ENCODE measurements at places on chromosomes 7 and 10.

GRCh38 chr7:4236389-4236788, 445.7 kb upstream of the FOXK1 start:
- DNase-seq: no peak

DNA sequence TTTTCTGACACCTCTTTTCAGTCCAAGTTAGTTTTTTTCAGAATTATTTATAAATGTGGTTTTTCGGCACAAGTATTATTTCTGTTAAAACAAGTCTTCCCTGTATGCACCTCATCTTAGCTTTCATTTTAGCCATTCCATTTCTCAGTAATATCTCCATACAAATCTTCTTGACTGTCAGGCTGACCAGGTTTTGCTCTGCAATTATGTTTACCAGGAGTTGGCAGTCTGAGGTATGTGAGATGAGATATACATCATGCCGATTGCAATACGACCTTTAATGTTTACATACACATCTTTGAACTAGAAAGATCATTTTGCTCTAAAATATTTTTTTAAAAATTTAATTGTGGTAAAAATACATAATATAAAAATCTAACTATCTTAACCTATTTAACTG, 209.8 kb downstream of the GPR158 start:
- DNase-seq: no peak

DNA sequence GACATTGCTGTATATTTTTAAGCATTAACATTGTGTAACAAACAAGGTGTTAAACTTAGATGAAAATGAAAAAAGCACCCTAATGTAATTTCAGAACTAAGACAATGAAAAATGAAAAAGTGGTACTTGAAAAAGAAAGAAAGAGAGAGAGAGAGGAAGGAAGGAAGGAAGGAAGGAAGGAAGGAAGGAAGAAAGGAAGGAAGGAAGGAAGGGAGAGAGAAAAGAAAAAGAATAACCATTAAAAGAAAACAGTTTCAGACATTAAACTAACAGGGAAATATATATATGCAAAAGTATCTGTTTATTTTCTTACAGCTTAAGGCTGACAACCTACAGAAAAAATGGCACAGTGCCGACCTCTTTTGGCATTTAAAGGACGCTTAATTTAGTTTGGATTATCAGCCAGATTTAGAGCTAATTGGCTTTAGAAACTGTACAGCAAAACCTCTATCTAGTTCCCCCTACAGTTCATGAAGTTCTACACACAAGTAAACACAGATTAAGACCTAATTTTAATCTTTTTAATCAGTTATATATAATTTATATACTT, 13.8 kb downstream of the MTERF1 start:
- no peak for DNase-seq

GRCh38 chr10:15703151-15703880, 16.4 kb downstream of the ITGA8 start:
- DNase-seq: no peak

- DNase-seq: no peak
Observed at GRCh38 chr7:128055637-128056036, 24.4 kb upstream of the LRRC4 start.

DNA sequence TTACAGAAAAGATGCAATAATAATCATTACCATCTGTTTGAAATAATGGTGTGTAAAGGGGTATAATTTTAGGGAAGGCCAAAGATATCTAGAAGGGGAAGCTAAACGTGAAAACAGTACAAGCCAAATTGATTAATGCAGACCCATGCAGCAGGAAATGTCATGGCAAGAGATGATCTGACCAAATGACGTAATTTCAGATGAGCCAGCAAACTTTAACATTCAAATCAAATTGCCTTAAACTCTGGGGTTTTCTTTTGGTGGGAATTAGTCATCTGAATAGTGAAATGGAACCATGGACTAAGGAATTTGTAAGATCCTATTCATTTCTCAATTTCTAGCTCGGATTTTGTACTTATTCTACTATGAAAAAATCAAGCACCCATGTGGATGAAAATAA, 21.4 kb upstream of the SCIN start:
- no peak for DNase-seq

DNA sequence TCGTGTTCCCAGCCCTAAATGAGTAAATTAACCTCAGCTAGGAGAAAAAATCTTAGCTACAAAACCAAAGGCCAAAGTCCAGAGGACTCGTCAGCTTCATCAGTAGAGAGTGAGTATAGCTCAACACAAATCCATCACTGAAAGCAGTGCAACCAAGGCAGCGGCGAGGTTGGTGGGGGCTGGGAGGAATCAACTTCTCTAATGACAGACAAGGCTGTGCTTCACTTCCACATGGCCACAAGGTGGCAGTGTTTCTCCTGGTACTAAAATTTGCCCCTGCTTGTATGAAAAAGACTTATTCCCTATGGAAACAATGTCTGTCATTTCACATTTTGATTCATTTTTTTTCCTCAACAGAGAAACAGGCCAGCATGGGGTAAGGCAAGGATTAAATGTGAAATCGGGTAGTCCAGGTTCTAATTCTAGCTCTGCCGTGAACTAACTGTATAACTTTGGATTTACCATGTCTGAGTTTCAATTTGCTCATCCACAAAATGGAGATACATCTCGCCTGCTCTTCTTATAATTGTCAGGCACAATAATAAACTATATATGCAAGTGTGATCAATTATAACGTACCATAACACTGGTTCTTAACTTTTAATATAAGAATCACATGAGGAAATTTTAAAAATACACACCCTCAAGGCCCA, 39.3 kb downstream of the FAS start:
- peak; percentile 57 for DNase-seq

DNA sequence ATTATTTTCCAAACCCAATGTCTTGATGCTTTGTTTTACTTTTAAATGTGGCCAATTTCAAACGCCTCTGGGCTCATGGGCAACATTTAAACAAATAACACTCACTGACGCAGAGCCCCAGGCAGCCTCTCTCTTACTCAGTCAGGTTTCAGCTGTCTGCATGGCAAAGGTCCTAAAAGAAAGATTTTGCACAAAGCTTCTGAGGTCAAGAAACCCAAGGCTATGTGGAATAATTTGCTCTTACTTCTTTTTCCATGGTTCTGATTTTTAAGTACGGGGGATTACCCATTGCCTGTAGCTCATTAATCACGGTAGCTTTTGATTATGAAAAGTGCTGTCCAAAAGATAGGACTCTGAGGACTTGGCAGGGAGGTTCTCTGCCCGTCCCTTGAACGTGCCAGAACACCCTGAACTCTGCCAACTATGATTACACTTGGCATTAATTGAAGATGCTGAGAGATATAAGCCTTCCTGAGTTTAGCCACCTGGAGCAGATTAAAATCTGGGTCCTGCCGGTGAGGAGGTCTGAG, 14.1 kb upstream of the MSRB2 start:
- DNase-seq: no peak

GRCh38 chr7:122379491-122379890, 74.9 kb upstream of the FEZF1 start:
- no peak for DNase-seq

All from stimulated activated CD4-positive, alpha-beta T cell treated with anti-CD3 and anti-CD28 coated beads, TNF-alpha, amount 100 ng/mL, for 4 hours (primary cell).